ENCODE measurements at places on chromosomes 12 and 14. TPM values are rescaled to one million over a fixed set of nuclear protein-coding genes. Genes with fewer than 3 reads are reported as not detected.

The DPPA3 gene
- total RNA-seq: not detected

The HOXC10 gene
- 3.0 TPM for total RNA-seq

The PLEKHD1 gene
- total RNA-seq: 0.05 TPM

The GPD1 gene
- 0.14 TPM for total RNA-seq

The SELPLG gene
- 0.79 TPM for total RNA-seq

The TAMALIN gene
- 1.0 TPM for total RNA-seq

Measured in A549 treated with AZD2906 at 1 μM for 4 hours (cell line).